ENCODE measurements at places on chromosomes 5 and 9. TPM values are rescaled to one million over a fixed set of nuclear protein-coding genes. Genes with fewer than 3 reads are reported as not detected.

- no peak overlapping the region for H3K4me3 ChIP-seq
- no peak for DNase-seq
- H3K27me3 ChIP-seq, result no peaks in the 10 kb centered on the region
- peaks cover 33% of the 10 kb centered on the region for H3K4me1 ChIP-seq
- no peaks in the 10 kb centered on the region for H3K36me3 ChIP-seq
- H3K27ac ChIP-seq, result peak overlapping the region; percentile 21
These were observed 132.4 kb downstream of the GCNT1 start for GRCh38 chr9:76591256-76591950.

DNA sequence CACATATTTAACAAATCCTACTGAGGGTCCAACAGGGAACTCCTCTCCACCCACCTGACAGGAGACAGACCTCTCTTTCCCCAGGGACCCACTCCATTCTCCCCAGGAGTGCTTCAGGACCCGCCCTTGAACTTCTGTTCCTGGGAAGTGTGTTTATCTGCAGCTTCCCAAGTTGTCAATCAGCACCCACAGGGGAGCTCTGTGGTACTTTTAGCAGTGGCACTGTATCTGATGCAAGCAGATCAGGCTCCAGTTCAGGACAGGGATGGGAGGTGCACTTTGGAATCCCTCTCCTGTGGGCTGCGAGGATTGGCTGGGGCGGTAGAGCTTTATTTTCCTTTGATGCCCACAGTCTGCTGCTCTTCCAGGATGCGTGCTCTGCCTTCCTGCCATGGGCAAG, 8.7 kb downstream of the GALNT10 start:
- peaks cover 45% of the 10 kb centered on the region for H3K36me3 ChIP-seq
- no peak overlapping the region for H3K4me3 ChIP-seq
- no peak overlapping the region for H3K27ac ChIP-seq
- H3K27me3 ChIP-seq, result no peaks in the 10 kb centered on the region
- no peak for DNase-seq

DNA sequence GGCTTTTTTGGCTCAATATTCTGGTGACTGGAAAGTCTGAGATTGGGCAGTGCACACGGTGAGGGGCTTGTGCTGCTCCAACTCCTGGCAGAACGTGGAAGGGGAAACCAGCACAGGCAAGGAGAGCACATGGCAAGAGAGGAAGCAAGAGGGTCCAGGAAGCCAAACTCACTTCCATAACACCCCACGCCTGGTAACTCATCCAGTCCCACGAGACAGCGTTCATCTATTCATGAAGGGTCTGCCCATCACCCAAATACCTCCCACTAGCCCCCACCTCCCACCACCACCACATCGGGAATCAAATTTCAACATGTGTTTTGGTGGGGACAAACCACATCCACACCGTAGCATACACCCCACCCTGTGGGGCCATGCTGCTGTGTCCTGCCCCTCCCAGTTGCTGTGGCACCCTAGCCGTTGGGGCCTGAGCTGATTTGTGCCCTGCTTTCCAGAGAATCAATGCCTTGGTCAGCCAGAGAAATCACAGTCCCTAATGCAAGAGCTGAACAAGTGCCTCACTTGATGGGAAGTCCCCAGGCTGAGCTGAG, 27.3 kb downstream of the PROP1 start:
- no peak overlapping the region for H3K4me3 ChIP-seq
- no peak overlapping the region for H3K27ac ChIP-seq
- H3K4me1 ChIP-seq, result no peaks in the 10 kb centered on the region
- no peak for DNase-seq
- no peaks in the 10 kb centered on the region for H3K36me3 ChIP-seq
- H3K27me3 ChIP-seq, result no peaks in the 10 kb centered on the region

Gene PAX5
- not detected for total RNA-seq

DNA sequence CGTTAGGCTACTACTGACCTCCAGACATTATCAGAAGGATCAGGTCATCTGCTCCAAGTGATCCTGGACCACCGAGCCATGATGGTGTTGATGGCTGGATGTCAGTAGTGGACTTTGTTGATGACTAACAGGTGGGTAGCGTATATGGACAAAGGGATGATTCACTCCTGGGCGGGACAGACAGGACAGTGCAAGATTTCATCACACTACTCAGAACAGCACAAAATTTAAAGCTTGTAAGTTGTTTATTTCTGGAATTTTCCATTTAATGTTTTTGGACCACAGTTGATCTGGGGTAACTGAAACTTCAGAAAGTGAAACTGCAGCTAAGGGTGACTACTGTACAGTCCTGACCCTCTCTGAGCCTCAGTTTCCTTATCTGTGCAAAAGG, 12.7 kb downstream of the PDGFRB start:
- H3K36me3 ChIP-seq, result no peaks in the 10 kb centered on the region
- no peaks in the 10 kb centered on the region for H3K27me3 ChIP-seq
- no peak for DNase-seq
- H3K27ac ChIP-seq, result no peak overlapping the region
- no peak overlapping the region for H3K4me3 ChIP-seq
- H3K4me1 ChIP-seq, result peaks cover 30% of the 10 kb centered on the region

Gene ENTREP1
- total RNA-seq, result 25.8 TPM

GRCh38 chr9:126618190-126618584, 4.5 kb downstream of the LMX1B start:
- H3K36me3 ChIP-seq, result no peaks in the 10 kb centered on the region
- peak overlapping the region; percentile 72 for H3K4me3 ChIP-seq
- no peak for DNase-seq
- H3K27me3 ChIP-seq, result peaks cover 92% of the 10 kb centered on the region
- H3K27ac ChIP-seq, result no peak overlapping the region

Gene BTNL9
- not detected for total RNA-seq

GRCh38 chr5:138000102-138000723, 32.7 kb downstream of the FAM13B start:
- no peak overlapping the region for H3K27ac ChIP-seq
- no peaks in the 10 kb centered on the region for H3K27me3 ChIP-seq
- H3K4me3 ChIP-seq, result no peak overlapping the region
- peaks cover 55% of the 10 kb centered on the region for H3K36me3 ChIP-seq

GRCh38 chr9:31153250-31153840, 1231.1 kb upstream of the ACO1 start:
- no peaks in the 10 kb centered on the region for H3K36me3 ChIP-seq
- H3K27me3 ChIP-seq, result no peaks in the 10 kb centered on the region
- no peaks in the 10 kb centered on the region for H3K4me1 ChIP-seq
- no peak overlapping the region for H3K4me3 ChIP-seq

Gene SPINK6
- total RNA-seq, result not detected

DNA sequence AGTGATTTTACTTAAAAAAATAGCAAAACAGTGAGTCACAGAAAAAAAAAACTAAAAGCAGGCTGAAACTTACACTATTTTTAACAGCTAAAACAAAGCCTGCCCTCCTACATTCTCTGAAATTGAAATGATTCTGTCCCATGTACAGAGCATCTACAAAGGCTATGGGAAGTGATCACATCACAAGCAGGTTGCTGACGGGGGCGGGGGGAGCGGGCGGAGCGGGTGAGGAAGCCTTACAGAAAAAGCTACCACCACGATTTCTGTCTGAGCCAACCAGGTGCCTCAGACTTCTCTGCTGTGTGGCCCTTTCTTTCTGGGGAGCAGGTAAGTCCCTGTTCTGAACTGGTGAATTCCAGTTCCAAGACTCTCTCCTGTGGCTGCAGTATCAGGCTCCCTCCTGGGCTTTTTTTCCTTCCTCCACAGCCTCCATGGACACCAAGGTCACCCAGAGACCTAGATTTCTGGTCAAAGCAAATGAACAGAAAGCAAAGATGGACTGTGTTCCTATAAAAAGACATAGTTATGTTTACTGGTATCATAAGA, 104.9 kb downstream of the ANKRD18B start:
- no peaks in the 10 kb centered on the region for H3K4me1 ChIP-seq
- H3K4me3 ChIP-seq, result no peak overlapping the region
- H3K36me3 ChIP-seq, result no peaks in the 10 kb centered on the region
- H3K27me3 ChIP-seq, result peaks cover 2% of the 10 kb centered on the region

DNA sequence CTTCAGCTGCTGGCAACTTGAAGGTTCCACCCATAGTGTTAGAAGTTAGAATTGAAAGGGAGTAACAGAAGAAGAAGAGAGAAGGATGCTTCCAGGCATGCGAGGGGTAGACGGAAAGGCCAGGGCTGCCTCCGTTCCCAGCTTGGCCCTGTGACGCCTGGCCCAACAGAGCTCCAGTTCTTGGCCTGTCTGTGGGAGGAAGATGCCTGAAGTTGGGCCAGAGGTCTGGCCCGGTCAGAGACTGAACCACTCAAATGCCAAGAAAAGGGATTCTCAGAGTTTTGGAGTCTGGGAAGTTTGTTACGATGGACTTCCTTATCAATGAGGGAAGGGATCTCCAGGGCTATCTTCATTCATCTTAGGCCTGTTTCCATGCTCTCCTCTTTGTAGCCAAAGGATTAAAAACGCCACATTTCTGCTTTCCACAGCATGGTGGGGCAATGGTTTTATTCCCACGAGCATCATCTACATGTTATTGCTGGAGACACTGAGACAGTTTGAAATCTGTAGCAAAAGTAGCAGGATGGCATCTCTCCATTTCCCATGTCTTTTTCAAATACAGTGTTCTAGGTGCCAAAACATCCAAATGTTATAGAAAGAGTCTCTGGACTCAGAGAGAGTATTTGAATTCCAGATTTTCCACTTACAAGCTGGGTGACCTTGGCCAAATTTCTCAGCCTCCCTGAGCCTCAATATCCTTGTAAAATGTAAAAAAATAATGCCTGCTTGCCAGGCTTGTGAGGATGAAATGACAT, 65.4 kb upstream of the ANKRD55 start:
- H3K4me3 ChIP-seq, result no peak overlapping the region
- H3K36me3 ChIP-seq, result no peaks in the 10 kb centered on the region
- H3K4me1 ChIP-seq, result no peaks in the 10 kb centered on the region
- H3K27ac ChIP-seq, result no peak overlapping the region

Gene PRR7
- 24.9 TPM for total RNA-seq

- no peak overlapping the region for H3K4me3 ChIP-seq
- peaks cover 15% of the 10 kb centered on the region for H3K27me3 ChIP-seq
- H3K36me3 ChIP-seq, result no peaks in the 10 kb centered on the region
- DNase-seq, result no peak
These were observed 242.9 kb downstream of the NSG2 start for GRCh38 chr5:174288439-174288838.

GRCh38 chr5:133130387-133131118, 78.7 kb downstream of the HSPA4 start:
- no peaks in the 10 kb centered on the region for H3K27me3 ChIP-seq
- no peaks in the 10 kb centered on the region for H3K36me3 ChIP-seq
- no peak overlapping the region for H3K4me3 ChIP-seq
- DNase-seq, result no peak
- no peak overlapping the region for H3K27ac ChIP-seq
- H3K4me1 ChIP-seq, result no peaks in the 10 kb centered on the region

GRCh38 chr9:97382099-97382718, 29.7 kb upstream of the TDRD7 start:
- DNase-seq, result no peak
- no peaks in the 10 kb centered on the region for H3K27me3 ChIP-seq
- H3K4me1 ChIP-seq, result peaks cover 2% of the 10 kb centered on the region
- no peak overlapping the region for H3K27ac ChIP-seq
- no peaks in the 10 kb centered on the region for H3K36me3 ChIP-seq

DNA sequence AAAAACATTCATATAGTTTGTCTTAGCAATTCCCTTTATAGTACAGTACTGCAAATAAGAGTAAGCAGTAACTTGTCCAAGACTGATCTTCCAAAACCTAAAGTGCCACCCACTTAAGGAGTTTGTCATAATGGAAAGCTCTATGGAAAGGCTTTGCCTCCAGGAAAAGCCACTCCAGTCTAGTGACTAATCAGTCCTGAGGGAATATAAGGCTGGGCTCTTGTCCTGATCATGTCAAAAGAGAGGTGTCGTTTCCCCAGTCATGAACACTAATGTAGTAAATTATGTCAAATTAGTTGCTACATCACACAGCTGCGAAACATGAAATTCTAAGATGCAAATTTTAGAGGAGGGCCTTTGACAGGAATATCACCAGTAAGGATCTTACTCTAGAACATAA, 271.6 kb downstream of the GABRB2 start:
- no peaks in the 10 kb centered on the region for H3K27me3 ChIP-seq
- H3K27ac ChIP-seq, result no peak overlapping the region
- H3K4me3 ChIP-seq, result no peak overlapping the region
- no peak for DNase-seq
- no peaks in the 10 kb centered on the region for H3K36me3 ChIP-seq

DNA sequence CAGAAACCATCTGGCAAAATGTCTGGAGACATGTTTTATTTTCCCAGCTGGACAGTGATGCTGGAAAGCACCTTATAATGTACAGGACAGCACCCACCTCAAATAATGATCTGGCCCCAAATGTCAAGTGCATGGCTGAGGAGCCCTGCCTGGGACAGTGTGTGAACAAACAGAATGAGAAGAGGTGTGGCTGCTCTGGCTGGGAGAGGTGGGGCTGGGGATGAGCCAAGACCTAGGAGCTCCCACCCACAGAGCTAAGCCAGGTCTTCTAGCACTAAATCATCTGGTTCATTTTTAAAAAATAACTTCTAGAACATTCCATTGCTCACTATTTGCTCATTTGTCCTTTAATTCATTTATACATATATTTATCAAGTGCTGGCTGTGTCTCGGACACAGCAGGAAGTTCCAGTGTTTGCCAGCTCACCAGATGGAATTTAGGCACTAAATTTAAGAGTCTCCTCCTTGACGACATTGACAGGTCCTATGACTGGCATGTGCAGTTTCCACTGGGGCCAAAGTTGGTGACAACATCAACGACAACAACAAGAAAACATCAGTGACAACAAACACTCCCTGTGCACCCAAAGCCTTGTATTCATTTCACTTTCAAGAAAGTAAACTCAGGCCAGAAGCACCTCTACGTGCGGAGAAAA, 59.1 kb downstream of the GTF3C4 start:
- H3K27me3 ChIP-seq, result peaks cover 4% of the 10 kb centered on the region
- H3K27ac ChIP-seq, result no peak overlapping the region
- H3K4me3 ChIP-seq, result no peak overlapping the region

DNA sequence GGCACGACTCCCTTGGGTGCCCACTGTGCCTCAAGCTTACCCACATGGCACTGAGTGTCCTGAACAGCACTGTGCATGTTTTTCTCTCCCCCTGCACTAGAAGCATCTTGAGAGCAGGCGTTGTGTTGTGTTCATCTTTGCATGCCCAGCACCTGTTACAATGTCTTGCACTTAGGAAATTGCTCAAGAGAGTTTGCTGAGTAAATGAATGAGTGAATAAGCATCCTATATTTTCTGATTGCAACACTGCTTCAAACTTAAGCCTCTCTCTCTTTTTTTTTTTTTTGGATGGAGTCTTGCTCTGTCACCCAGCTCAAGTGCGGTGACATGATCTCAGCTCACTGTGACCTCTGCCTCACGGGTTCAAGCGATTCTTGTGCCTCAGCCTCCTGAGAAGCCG, 94.5 kb downstream of the LMNB1 start:
- H3K4me1 ChIP-seq, result peaks cover 10% of the 10 kb centered on the region
- H3K36me3 ChIP-seq, result peaks cover 56% of the 10 kb centered on the region
- no peaks in the 10 kb centered on the region for H3K27me3 ChIP-seq
- no peak for DNase-seq

Gene KCNIP1
- not detected for total RNA-seq

GRCh38 chr5:60437308-60437707, 262.7 kb downstream of the DEPDC1B start:
- no peak overlapping the region for H3K4me3 ChIP-seq
- no peaks in the 10 kb centered on the region for H3K36me3 ChIP-seq

Gene PJA2
- 61.9 TPM for total RNA-seq

Gene HAND1
- total RNA-seq, result not detected

All from endodermal cell (in vitro differentiated cells).